ENCODE measurements at places on chromosomes 16 and 17.

GRCh38 chr17:49580981-49581647 is 5.4 kb downstream of the NXPH3 start:
- no peak for DNase-seq

DNA sequence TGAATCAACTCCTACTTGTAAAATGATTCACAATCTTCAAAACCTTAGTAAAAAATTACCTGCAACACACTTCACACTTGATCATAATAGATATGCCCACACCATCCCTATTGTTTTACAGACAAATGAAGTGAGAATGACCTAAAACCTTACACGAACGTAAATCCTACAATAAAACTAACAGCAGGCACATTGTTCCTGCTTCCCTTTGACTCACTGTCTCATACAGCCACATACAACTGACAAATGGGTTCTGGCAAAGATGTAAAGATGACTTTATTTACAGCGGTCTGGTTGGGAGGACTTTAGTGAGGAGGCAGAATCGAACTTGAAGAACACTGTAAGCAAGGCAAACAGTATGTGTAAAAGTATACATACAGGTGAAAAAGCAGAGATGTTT is 188.7 kb downstream of the MYO1D start:
- no peak for DNase-seq

DNA sequence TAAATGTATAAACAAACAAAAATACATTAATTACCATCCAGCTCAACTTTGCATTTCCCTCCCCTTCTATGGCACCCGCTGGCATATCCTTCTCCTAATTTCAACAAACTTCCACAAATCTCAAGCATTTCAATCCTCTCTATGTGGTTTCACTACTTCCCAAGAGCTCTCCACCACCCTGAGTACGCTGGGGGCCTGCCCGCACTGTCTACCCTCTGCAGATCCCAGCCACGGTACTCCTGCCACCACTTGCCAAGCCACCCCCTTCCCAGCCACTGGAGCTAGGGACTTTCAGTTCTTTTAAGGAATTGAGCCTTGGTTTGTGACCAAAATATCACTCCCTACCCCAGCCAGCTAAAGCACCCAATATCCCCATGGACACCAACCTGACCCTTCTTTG is 1.9 kb downstream of the TK2 start:
- DNase-seq, result no peak

DNA sequence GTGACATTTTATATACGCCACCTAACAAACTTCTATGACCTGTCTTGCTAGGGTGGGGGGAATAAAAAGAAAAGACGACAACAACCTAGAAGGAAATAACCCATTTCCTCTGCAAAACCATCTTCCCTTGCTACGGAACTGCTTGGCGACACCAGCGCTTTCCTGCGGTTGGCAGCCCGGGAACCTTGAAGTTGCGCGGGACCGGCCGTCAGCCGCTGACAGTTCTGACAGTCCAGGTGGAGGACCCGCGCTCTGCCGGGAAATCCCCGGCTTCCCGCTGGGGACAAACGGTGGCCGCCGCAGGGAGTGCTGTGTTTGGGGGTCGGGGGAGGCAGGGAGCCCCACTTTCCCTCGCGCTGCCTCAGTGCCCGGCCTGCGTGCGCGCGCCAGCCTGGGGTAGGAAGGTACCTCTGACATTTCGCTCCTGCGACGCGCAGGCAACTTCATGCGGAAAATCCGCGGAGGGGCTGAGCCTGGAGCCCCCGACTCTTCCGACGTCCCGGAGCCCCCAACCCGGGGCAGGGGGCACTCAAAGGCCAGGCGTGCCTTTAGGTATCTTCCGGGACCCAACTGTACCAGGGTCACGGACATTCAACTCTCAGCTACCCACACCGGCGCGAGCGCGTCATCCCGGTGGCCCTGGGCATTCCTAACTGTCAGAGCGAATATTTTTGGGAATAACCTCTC is 516 bp downstream of the SLC16A6 start:
- peak; percentile 57 for DNase-seq

DNA sequence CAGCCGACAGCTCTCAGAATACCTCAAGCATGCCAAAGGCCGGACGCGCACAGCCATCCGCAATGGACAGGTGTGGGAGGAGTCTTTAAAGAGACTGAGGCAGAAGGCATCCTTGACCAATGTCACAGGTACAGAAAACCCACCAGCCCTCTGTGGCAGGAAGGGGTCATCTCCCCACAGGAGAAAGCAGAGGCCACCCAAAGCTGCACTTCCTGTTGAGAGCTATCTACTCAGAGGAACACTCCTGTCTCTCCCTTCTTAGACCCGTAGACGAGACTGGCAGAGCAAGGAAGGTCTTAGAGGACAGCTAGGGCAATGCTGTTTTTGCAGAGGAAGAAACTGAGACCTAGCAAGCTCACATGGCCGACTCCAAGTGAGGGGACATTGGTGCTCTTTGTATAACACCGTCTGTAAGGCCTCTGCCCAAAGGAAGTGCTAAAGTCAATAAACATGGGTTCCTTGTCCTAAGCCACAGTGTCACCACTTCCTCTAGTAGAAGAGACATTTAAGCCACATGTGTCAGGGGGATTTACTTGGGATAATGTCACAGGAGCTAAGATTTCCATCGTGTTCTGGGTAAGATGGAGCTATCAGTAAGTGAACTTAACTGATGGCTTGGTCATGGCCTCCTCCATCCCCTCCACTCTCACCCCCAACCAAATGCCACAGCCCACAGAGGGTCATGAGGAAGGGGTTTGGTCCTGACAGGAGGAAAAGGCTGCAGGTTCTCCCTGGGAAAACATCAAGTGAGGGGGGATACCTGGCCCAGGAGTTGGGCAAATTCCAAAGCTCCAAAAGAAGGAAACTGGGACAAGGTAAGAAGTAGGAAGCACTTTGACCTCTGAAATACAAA is 9.4 kb downstream of the LPO start:
- no peak for DNase-seq

DNA sequence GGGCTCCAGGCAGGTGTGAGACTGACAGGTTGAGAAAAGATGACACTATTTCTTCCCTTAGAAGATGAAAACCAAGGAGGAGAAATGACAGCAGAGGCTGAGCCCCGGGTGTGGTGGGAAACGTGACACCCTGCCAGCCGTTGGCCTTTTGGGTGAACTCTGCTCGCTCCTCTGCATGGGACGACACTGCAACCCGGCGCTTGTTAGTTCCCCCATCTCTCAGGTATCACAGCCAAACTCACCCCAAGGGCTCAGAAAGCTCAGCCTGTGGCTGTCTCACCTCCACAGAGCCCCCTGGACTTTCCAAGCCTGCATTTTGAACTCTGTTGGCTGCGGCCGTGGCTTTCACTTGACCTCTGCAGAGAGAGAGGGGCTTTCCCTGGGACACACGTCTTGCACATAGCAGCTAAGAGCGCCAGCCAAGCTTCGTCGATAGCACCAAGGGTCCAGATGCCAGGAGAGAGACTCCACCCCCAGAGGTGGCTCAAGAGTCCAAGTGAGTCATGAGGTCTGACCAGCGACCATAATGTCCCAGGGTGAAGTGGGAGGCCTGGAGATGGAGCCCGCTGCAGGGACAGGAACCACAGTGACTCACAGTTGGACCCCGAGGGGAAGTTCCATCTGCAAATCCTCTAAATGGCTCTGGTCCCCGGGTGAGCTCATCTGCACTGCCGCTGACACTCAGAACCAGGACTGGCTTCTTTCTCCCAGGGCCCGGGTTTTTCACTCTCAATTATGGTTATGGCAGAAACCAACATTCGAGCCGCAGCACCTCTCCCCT is 301.9 kb downstream of the SOX9 start:
- no peak for DNase-seq
